ENCODE measurements at places on chromosomes 2 and 18. TPM values are rescaled to one million over a fixed set of nuclear protein-coding genes. Genes with fewer than 3 reads are reported as not detected.
A peak's percentile ranks its signal among the peaks of the same experiment; 100 is the strongest.

SNTG2 gene
- 0.36 TPM for total RNA-seq

DSEL gene
- 2.7 TPM for total RNA-seq

AKAIN1 gene
- total RNA-seq: not detected

SLC19A3 gene
- total RNA-seq: 0.54 TPM

SERPINB2 gene
- not detected for total RNA-seq

CD226 gene
- 0.40 TPM for total RNA-seq

SLC40A1 gene
- total RNA-seq: 2.0 TPM

KIAA2012 gene
- 0.07 TPM for total RNA-seq

C2orf80 gene
- 1.0 TPM for total RNA-seq

CAPN13 gene
- not detected for total RNA-seq

NLRC4 gene
- not detected for total RNA-seq

SOX11 gene
- total RNA-seq: 201 TPM

SLC4A1AP gene
- 19.1 TPM for total RNA-seq

SERPINB10 gene
- total RNA-seq: not detected

DNA sequence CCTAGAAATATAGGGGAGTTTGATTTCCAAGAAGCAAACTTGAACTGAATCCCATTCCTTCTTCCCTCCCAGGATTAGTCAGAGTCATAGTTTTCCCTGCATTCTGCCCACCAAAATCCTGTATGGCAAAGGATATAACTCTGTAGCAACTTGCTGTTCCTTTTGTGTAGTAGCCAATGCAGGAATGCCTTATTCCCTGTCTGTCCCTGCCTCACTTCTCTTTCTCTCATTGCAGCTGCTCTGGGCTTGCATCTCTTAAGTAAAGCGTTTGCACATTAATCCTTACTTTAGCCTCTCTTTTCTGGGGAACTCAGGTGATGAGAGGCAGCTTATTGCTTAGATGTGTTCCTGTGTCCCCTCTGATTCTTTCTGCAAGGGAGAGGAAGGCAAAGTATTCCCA is 333.1 kb upstream of the VWC2L start:
- no peaks in the 10 kb centered on the region for H3K36me3 ChIP-seq
- no peak overlapping the region for H3K4me3 ChIP-seq
- DNase-seq: no peak
- no peak overlapping the region for H3K27ac ChIP-seq

GRCh38 chr18:5516841-5517240 is 27.0 kb downstream of the EPB41L3 start:
- no peak overlapping the region for H3K27ac ChIP-seq
- no peak for DNase-seq
- no peaks in the 10 kb centered on the region for H3K27me3 ChIP-seq

DNA sequence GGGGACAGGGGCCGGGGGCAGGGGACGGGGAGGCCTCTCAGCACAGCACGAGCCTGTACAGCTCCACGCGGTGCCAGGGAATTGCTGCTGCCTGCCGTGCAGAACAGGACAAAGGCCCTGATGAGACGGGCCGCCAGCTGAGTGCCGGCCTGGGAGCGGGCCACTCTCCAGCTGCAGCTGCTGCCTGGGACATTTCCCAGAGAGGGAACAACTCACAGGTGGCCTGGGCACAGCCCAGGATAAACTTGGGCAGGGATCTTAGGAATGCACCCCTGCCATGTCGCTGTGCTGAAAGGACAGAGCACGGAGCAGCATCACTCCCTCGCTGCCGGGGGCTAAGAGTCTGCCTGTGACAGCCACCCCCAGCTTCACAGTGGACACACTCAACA is 38.8 kb downstream of the CENPO start:
- H3K36me3 ChIP-seq: peaks cover 20% of the 10 kb centered on the region
- peak; percentile 45 for DNase-seq
- H3K27me3 ChIP-seq: peaks cover 3% of the 10 kb centered on the region
- peak overlapping the region; percentile 88 for H3K27ac ChIP-seq

DNA sequence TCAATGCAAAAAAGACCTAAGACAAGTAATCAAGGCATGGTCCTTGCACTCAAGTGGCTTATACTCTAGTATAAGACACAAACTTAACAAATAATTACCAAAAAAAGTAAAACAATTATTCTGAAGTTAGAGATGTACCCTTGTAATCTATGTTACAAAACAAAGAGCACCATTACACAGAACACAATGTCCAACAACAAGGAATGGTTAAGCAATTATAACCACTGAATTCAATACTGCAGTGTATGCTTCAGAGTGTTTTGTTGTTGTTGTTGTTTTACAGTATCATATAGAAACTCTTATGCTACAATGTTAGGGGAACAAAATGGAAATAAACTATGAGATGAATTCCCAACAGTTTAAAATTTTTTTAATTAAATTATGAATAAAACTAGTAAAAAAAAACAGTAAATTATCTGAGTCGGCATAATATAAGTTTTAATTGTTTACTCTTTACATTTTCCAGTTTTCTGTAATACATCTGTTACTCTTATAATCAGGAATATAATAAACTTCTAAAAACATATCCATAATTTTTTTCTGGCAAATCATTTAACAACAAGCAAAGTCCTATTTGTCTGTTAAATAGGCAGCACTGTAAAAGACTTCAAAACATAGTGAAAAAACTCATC is 29.2 kb downstream of the ROCK2 start:
- no peak overlapping the region for H3K4me3 ChIP-seq
- no peak for DNase-seq
- no peaks in the 10 kb centered on the region for H3K27me3 ChIP-seq
- H3K36me3 ChIP-seq: peaks cover 5% of the 10 kb centered on the region
- peaks cover 11% of the 10 kb centered on the region for H3K4me1 ChIP-seq

- H3K4me1 ChIP-seq: peaks cover 16% of the 10 kb centered on the region
- no peaks in the 10 kb centered on the region for H3K27me3 ChIP-seq
- H3K36me3 ChIP-seq: no peaks in the 10 kb centered on the region
- DNase-seq: no peak
- H3K4me3 ChIP-seq: no peak overlapping the region
Observed at GRCh38 chr2:138333677-138334076, 167.9 kb upstream of the SPOPL start.

DNA sequence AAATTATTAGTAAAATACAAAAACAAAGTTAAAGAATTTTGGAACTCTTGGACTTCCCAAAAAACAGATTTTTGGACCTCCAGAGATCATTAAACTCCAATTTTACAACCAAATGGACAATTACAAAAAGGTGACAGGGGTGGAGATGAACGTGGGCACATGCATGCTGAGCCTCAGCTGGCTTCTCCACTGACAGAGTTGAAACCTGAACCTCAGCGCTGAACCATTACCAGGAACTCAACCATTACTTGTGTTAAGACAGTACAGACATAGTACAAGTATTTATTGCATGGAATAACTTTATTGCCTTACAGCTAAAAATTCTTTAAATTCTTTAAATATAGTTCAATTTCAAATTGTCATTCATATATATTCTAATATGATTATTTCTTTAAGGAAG is 33.0 kb upstream of the KIDINS220 start:
- no peak overlapping the region for H3K27ac ChIP-seq
- H3K36me3 ChIP-seq: no peaks in the 10 kb centered on the region
- peaks cover 3% of the 10 kb centered on the region for H3K4me1 ChIP-seq
- H3K4me3 ChIP-seq: no peak overlapping the region
- no peaks in the 10 kb centered on the region for H3K27me3 ChIP-seq
- DNase-seq: no peak

DNA sequence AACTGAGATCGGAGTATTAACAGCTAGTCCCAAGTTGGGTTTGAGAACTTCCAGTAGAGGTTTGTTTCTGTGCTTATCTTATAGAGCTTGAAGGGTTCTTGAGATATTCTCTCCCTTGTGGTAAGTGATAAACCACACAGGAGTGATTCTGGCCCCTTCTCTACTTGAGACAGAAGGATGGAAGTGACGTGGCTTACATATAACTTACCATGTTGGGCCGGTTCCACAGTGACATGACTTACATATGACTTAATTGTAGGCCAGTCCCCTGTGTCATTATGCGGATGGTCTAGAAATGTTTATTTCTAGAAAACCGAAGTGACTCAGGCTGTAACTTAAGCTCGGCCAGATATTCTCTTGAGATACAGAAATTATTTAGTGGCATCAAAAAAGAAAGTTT is 62.7 kb downstream of the TRAPPC12 start:
- no peak overlapping the region for H3K4me3 ChIP-seq
- no peak for DNase-seq
- no peaks in the 10 kb centered on the region for H3K27me3 ChIP-seq
- peaks cover 4% of the 10 kb centered on the region for H3K4me1 ChIP-seq
- no peak overlapping the region for H3K27ac ChIP-seq
- peaks cover 19% of the 10 kb centered on the region for H3K36me3 ChIP-seq

- H3K4me3 ChIP-seq: no peak overlapping the region
- DNase-seq: no peak
- no peaks in the 10 kb centered on the region for H3K27me3 ChIP-seq
- no peak overlapping the region for H3K27ac ChIP-seq
Observed at GRCh38 chr2:101792208-101792607, 94.7 kb downstream of the MAP4K4 start.

DNA sequence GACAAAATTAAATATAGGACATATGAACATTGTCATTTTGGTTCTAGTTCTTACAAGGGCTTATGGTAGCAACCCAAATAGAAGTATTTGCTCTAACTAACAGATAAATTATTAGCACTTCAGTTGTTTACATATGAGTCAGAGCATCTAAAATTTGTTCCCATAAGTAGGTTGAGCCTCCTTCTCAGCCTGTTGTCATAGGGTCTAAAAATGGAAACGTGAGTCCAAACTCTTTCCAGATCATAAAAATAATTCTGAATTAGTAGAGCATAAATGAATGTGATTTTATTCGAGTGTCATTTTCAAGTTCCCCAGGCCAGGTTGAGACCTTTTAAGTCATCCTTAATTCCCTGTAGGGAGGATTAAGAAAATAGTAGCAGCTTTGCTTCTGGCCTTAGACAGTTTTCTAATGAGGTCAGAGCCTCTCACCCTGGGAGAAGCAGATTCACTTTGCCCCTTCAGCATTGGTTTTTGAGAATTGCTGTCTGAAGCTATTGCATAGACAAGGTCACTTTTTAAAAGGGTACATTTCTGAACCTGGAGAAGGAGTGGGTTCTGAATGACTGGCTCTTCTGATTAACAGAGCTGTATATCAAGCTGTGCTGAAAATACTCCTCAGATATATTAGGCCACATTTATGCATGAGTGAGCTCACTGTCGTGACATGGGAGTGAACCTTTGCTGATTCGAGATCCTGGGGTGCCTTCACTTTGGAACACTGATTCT is 164.3 kb downstream of the NEDD4L start:
- H3K27me3 ChIP-seq: no peaks in the 10 kb centered on the region
- no peak for DNase-seq
- peak overlapping the region; percentile 29 for H3K27ac ChIP-seq
- no peak overlapping the region for H3K4me3 ChIP-seq

GRCh38 chr2:158199928-158200650 is 98.4 kb downstream of the UPP2 start:
- no peaks in the 10 kb centered on the region for H3K27me3 ChIP-seq
- no peaks in the 10 kb centered on the region for H3K36me3 ChIP-seq
- H3K27ac ChIP-seq: no peak overlapping the region
- DNase-seq: no peak

GRCh38 chr18:8081267-8081666 is 514.2 kb downstream of the PTPRM start:
- no peak for DNase-seq
- no peak overlapping the region for H3K27ac ChIP-seq
- H3K4me1 ChIP-seq: peaks cover 3% of the 10 kb centered on the region
- H3K27me3 ChIP-seq: no peaks in the 10 kb centered on the region

DNA sequence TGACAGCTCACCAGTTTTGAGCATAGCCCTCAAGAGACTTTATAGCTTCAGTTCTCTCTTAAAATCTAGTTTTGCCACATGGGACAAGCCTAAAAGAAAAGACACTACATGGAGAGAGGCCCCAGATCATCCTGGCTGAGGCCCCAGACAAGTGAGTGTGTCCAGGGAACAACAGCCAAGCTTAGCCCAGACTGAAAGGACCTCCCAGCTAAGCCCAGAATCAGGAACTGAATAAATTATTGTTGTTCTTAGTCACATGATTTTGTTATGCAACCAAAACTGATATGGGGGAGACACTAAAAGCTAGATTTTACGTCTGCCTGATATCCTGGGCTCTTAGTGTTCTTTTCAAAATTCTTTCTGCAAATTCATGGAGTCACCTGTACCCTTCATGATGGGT is 29.3 kb upstream of the LBH start:
- DNase-seq: no peak
- no peaks in the 10 kb centered on the region for H3K4me1 ChIP-seq
- no peak overlapping the region for H3K4me3 ChIP-seq
- H3K36me3 ChIP-seq: no peaks in the 10 kb centered on the region
- H3K27ac ChIP-seq: no peak overlapping the region
- H3K27me3 ChIP-seq: peaks cover 5% of the 10 kb centered on the region

DNA sequence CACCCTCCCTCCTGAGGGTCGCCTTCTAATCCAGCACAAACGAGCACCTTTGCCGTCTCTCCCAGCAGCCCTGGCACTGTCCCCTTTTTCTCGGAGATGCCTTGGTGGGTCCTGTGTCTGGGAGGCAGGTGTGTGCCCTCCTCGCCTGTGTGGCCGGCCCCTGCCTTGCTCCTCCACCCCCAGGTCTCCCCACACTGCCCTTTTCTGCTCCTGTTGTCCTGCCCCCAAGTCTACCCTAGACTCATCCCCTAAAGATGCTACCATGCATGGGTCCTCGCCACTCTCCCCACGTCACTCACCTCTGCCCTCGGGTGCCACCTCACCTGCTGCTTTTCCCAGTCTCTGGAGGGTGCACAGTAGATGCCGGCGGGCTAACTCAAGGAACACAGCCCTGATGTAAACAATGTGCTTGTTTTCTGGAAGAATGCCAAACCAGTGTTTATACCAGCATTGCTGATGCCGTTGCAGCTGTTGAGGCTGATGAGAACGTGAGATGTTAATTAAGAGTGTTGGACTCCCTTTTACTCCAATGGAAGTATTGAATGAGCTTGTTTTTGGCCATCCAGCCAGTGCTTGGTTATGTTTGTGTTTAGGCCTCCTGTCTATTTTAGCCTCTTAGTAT is 223.1 kb downstream of the AGAP1 start:
- H3K4me1 ChIP-seq: peaks cover 75% of the 10 kb centered on the region
- no peak overlapping the region for H3K27ac ChIP-seq
- H3K27me3 ChIP-seq: no peaks in the 10 kb centered on the region
- peaks cover 14% of the 10 kb centered on the region for H3K36me3 ChIP-seq
- no peak for DNase-seq

- peak overlapping the region; percentile 52 for H3K27ac ChIP-seq
- H3K36me3 ChIP-seq: no peaks in the 10 kb centered on the region
- H3K4me1 ChIP-seq: peaks cover 14% of the 10 kb centered on the region
- DNase-seq: no peak
Observed at GRCh38 chr2:74816540-74817303, 17.2 kb upstream of the HK2 start.

GRCh38 chr18:11454040-11454439 is 155.4 kb upstream of the SLC35G4 start:
- no peaks in the 10 kb centered on the region for H3K27me3 ChIP-seq
- no peaks in the 10 kb centered on the region for H3K4me1 ChIP-seq
- H3K4me3 ChIP-seq: no peak overlapping the region

GRCh38 chr2:159851941-159852340 is 53.9 kb upstream of the CD302 start:
- H3K27ac ChIP-seq: no peak overlapping the region
- no peak overlapping the region for H3K4me3 ChIP-seq
- no peak for DNase-seq
- no peaks in the 10 kb centered on the region for H3K27me3 ChIP-seq

GRCh38 chr2:163800951-163801381 is 65.2 kb upstream of the FIGN start:
- peak; percentile 2 for DNase-seq
- H3K4me1 ChIP-seq: peaks cover 30% of the 10 kb centered on the region
- H3K4me3 ChIP-seq: no peak overlapping the region
